RPMI8226 (cell line): ENCODE measurements at places on chromosomes 6 and 20.
A peak's percentile ranks its signal among the peaks of the same experiment; 100 is the strongest.

DNA sequence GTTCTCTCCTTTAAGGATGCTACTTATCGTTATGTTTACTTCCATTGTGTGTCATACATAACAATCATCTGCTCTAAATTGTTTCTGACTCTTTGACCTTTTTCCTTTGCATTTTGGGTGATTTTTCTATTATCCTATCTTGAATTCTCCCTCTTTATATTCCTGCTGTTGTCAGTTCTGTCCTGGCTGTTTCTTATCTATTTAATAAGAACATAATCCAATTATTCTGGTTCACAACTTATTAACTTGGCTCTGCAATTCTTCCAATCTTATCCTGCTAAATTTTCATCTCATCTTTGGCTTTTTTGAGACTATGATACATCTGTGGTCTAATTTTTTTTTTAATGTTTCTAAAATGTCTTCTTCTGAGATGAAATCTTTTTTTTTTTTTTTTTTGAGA, 54.7 kb upstream of the TOX2 start:
- no peak for DNase-seq

DNA sequence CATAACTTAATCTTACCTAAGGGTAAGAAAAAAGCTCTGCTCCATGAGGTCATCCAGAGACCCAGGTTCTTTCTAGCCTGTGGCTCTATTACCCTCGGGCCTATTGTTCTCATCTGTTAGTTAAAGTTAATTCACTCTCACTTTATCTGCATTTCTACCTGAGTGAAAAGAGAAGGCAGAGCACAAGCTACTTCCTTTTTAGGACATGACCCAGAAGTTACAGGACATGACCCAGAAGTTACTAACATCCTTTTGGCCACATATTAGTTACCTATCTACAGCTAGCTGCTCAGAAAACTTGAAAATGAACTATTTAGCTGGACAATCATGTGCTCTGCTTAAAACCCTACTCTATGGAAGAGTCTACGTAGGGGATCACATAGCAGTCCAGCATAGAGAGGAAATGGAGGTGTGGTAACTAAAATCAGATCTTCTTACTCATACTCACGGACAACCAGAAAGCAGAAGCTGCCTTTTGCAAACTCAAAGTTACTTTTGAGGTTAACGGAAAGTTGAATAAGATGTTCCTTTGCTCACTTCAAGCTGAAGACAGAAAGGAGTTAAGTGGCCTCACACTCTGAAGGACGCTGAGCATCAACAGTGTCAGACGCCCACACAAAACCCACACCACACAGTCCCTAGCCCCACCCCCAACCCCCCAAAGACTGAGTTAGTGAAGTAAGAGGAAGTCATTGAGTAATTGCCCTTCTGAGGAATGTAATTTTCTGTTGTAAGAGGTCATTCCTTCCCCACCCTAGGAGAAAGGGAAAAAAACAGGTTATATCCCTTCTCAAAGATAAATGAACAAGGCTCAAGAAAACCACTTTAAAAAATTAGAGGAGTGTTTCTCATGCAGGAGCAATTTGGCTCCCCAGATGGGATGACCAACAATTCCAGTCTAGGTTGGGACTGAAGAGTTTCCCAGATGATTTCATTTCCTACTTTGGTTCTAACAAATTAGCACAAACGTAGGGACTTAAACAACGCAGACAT, 45.9 kb upstream of the TAB2 start:
- DNase-seq: no peak

GRCh38 chr20:58184063-58184462, 44.4 kb downstream of the ANKRD60 start:
- DNase-seq: no peak

- DNase-seq: peak; percentile 54
These were observed 59.8 kb downstream of the SOD2 start for GRCh38 chr6:159633196-159633595.

- DNase-seq: no peak
These were observed 72.6 kb upstream of the THBS2 start for GRCh38 chr6:169326067-169326799.

GRCh38 chr20:49380337-49380780, 102.1 kb downstream of the KCNB1 start:
- no peak for DNase-seq
